Hematopoietic multipotent progenitor cell treated with erythropoietin and hydrocortisone succinate and interleukin-3 and kit ligand, for 4 days (in vitro differentiated cells): ENCODE measurements at places on chromosomes 13 and 19.

GRCh38 chr19:58396691-58397532, 1.5 kb downstream of the RNF225 start:
- no peak for DNase-seq

DNA sequence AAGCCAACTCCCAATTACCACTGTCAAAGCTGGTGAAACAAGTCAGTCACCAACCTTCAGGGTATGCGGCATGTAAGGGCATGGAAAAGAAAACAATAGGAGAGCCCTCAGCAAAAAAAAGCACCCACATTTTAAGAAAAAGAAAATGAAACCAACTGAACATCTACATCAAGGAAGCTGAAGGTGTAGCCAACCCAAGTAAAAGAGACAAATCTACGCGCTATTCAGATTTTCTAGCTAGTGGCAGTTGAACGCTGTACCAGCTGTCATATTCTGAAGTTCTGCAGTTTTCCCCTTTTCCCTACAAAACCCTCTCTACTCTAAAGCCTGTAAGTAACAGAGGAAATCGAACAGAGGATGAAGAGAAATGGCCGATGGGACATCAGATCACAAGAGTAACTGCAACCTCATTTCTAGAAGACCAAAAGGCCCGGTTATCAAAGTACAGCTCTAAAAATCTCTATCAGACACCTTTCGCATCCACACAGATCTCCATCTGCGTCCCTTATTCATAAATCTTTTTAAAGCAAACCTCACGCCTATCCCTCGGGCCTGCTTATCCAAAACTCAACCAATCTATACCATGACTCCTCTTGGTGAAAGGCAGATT, 1.4 kb downstream of the MYCBP2 start:
- peak; percentile 40 for DNase-seq

GRCh38 chr13:49307365-49307764, 59.6 kb downstream of the CDADC1 start:
- DNase-seq: no peak

DNA sequence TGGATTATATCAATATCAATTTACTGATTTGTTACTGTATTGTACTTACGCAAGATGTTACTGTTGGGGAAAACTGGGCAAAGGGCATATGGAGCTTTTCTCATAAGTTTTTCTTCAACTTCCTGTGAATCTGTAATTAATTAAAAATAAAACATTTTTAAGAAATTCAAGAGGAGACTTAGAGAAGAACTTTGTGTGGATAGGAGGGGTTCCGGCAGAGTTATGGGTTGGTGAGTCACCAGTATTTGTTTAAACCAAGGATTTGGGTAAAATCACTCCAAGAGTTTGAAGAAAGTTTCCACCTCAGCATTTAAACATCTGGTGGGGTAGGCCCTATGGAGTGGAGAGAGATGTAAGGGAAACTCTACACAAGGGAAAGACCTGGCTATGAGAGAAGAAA, 379.6 kb downstream of the TSHZ3 start:
- no peak for DNase-seq
